ENCODE measurements at places on chromosomes 5 and 9.

- DNase-seq = no peak
Measured at GRCh38 chr9:128335161-128335560, 5.2 kb upstream of the SLC27A4 start.

DNA sequence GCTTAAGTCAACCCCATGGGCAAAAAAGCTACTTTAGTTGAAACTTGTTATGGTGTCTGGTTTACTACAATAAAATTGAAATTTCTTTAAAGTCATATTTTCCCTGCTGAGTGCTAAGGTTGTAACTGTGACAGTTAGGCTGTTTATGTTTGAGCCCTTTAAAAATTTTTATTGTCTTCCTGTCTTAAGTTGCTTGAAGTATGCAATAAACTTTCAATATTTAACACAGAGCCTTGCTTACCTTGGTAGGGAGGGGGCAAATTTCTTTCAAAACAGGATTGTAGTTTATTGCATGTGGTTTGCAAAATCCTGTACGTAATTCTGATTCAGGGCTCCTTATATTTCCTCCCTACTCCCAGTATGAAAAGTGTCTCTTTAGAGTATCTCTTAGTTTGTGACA, 465.5 kb upstream of the ACTBL2 start:
- no peak for DNase-seq

- no peak for DNase-seq
Measured at GRCh38 chr5:145161391-145161790, 673.8 kb downstream of the PRELID2 start.

DNA sequence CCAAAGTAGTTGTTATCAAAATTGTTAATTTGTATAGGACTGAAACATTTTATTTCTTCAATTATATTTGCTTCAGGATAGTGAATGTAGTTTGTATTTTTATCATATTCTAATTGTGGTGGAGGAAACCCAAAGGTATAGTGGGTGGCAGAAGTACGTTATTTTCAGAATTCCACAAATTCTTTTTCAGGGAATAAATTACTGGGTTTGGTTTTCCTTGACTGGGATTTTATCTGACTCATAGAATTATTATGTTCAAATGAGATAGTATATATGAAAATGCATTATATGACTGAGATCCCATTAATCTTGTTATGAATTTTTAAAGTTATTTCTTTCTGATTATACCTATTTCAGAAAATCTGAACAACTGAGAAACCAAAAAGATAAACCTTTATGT, 73.7 kb downstream of the VPS13A start:
- DNase-seq = no peak

GRCh38 chr9:36154331-36154952, 14.7 kb upstream of the CCIN start:
- DNase-seq = peak; percentile 83

- DNase-seq = no peak
Measured at GRCh38 chr5:128825826-128826225, 139.5 kb upstream of the SLC27A6 start.

DNA sequence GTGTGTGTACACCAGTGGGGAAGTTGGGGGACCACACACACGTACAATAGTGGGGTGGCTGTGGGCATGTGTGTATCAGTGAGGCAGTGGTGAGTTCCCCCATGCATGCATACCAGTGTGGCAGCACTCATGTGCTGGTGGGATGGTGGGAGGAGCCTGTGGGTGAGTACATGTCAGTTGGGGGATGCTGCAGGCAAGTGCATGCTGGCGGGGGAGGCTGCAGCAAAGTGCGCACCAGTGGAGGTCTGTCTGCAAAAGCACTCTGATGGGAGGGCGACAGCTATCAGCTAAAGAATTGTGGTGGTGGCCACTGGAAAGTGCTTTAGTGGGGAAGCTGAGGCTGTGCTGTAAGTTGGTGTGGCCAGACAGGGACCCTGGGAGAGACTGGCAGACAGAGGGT, 418.8 kb downstream of the KIAA0825 start:
- no peak for DNase-seq

- peak; percentile 99 for DNase-seq
Measured at GRCh38 chr5:41903892-41904799, at the start of gene RIMOC1. TSS of gene RIMOC1 (plus strand) at chr5:41904344. CDS start at chr5:41904368, 24 bp downstream.

GRCh38 chr5:44983006-44983405, 174.3 kb downstream of the MRPS30 start:
- DNase-seq = peak; percentile 7

DNA sequence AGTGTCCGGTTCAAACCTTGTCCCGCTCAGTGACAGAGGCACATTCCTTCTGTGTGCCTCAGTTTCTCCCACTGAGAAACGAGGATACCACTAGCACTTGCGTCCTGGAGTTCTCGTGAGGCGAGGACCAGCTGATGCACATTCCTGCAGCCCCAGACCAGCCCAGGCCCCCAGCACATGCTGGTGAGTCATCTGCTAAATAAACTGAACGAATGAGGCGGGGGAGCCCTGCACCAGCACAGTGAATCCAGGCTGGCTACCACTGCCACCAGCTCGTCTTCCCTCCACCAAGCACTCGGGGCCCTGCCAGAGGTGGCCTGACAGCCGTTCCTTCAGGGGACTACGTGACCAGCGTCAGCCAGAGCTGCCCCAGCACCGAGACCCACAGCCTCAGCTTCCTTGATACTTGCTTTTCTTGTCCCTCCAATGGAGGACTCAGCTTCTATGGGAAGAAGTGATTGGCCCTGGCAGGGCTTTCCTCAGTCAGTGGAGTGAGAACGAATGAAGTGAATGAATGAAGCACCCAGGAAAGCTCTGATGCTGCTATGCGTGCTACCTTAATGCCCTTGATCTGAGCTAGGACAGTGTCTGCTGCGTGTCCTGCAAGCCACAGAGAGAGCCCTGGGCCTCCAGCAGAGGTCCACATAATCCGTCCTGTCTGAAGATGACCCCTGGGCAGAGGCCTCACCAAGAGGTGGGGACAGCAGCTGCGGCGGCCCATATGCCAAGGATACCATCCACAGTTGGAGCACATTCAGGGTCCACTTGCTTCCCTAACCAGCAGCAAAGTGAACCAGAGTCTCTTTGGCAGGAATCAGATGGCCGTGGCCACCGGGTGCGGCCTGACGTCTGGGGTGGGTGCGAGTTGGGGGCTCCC, 13.5 kb upstream of the BARX1 start:
- DNase-seq = no peak

DNA sequence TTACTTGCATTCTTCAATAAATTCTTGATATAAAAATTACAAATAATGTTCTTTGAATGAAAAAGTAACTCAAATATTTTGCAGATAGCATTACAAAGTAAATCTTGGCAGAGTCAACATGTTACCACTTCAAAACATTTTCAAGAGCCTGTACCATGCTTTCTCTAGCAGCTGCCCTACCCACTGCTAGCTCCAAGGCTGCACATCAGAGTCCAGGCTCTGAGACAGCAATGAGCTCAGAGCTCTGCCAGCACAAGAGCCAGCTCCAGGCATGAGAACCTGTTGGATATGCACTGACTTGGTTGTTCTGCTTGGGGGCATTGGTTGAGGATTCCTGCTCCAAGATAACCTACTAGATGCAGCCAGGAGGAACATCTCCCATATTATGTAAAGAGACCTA, 211.3 kb upstream of the HAPLN1 start:
- no peak for DNase-seq

DNA sequence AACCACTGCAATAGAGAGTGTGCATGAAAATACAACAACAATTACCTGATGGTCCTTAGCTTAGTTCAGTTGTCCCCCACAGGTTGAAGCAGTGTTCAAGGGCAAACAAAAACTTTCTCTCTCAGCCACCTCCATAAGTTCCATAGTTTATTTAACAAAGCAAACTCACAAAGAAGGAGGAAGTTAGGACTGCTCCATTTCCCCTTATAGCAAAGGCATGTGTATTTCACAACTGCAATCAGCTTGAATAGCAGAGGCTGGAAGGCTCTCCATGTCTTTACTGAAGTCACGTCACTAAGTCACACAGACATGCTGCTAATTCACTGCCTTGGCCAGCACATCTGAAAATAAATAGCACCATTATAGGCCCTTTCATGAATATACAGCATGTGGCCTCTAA, 43.3 kb downstream of the DOCK8 start:
- peak; percentile 91 for DNase-seq

DNA sequence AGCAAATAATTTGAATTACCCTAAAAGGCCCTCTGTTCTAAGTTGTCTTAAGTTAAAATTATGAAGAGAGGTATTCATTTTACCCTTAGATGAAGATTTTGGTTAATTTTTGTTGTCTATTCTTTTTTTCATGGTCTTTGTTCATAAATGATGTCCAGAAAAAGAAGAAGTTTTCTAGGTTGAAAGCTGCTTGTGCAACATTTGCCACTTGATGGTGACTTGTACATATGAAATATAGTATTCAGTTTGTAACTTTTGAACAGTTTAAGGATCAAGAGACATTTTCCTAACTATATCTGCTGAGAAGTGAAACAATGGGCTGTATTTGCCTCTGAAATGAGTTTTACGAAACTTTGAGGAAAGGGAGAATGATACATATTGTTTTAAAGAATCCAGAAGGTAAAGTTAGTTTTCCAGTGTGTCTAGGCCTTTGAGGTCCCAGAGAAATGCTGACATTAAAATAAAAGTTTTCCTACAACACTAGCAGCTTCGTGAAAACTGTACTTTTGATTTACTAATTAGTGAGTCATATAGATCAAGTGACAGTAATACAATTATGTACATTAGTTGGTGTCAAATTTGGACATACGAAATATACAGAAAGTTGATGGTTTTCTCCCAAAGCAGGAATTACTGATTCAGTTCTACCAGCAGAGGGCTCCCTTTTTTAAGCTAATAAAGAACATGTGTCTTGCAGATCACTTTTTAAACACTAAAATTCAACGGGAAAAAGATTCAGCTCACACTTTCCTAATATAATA, 70.5 kb downstream of the PIK3R1 start:
- DNase-seq = peak; percentile 60

DNA sequence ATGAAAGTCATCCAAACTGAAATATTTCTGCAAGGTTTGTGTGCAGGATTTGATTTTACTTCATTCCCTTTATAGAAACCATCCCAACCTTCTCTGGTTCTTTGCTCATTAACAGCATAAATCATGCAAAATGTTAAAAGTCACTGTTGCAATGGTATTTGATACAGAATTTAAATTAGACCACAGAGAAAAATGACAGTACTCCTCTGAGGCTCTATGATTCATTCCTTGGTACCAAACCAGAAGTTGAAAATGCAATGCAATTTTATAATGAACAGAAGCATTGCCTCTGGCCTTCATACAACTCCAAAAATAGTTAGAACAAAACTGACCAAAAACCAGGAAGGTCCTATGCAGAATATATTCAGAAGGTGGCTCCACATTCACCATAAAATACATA, 607.1 kb downstream of the TLE1 start:
- DNase-seq = no peak

DNA sequence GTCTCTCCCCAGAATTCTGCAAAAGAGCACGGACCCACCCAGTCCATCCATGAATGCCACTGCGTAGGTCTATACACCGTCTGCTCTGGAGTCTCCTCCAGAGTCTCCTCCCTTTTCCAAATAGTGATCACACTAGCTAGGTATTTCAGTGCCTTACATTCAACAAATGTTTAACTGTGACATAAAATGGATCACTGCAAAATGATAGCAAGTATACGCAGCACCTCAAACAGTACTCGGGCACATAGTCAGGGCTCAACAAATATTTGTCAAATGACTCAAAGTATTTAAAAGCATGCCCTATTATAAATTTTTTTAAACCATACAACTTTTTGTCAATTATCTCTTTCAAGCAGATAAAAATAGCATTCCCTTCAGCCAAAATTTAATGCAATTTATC, 60.5 kb downstream of the TLE1 start:
- no peak for DNase-seq

- no peak for DNase-seq
Measured at GRCh38 chr9:119736491-119737454, 367.5 kb upstream of the BRINP1 start.

GRCh38 chr5:126780165-126780827, 3.4 kb downstream of the LMNB1 start:
- peak; percentile 86 for DNase-seq

DNA sequence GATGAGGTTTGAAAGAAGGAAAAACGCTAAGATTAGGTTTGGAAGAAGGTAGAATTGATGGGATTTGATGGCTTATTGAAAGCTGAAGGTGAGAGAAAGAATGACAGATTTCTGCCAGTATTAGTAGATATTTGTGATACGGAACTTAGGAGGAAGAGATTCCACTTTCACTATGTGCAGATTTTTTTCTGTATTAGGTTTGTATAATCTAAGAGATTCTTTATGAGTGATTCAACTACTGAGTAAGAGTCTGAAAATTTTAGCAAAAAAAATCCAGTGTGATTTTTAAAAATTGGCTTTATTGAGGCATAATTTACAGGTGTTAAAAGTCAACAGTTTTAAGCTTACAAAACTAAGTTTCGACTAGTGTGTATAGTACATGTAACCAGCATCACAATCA, 54.1 kb downstream of the AP3S1 start:
- DNase-seq = no peak

DNA sequence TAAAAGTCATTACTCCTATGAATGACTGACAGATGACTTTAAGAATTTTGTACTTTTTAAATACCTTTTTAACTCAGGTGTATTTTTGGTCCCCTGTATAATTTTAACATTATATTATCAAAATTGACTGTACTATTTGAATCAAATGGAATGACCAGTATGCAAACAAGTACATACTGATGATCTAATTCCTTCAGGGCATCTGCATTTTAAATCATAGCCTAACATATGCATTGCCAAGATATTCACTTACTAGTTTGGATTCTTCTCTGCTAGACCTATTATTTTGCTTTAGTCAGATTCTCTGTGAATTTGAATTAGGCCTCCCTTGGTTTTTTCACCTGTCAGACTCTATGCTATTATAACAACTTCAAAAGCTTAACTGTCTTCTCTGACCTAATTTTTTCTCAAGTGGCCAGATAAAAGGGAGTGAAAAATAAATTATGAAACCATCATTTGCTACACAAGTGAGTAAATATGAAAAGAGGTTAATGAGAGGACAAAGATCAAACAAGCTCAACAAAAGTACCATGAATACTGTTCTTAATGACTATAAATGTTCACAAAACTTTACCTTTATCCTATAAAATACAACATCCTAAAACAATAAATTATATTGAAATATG, 1505.2 kb upstream of the CDH9 start:
- DNase-seq = no peak

DNA sequence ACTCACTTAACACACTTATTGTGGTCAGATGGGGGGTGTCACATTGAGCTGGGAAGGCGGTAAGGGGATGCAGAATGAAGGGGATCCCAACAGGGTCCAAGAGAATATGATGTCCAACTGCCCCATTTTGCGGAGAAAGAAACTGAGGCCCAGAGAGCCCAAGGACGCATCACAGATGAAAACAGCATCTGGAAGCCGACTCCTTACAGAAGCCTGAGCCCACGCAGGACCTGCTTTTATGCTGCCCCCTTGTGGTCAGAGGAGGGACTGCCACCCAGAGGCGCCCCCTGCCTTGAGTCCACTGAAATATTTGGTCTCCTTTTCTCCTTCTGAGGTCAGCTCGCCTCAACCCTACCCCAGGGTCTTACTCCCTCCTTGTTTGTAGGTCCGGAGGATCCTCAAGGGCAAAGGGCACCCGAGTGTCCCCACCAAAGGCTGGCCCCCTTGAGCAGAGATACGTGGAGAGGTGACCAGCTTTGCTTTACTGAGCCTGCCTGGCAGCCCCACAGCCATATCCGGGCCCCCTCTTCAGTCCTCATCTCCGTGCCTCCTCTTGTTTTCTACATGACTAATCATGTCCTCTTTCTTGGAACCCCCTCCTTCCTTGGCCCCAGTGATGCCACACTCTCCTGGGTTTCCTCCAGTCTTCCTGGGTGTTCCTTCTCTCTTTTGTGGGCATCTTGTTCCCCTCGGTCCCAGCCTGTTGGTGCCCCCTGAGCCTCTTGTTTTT, 30.0 kb upstream of the TTLL11 start:
- DNase-seq = peak; percentile 77
